BJ (cell line): ENCODE measurements at places on chromosomes 6 and 20.

GRCh38 chr6:84653027-84653551, 111.3 kb downstream of the TBX18 start:
- DNase-seq = no peak

DNA sequence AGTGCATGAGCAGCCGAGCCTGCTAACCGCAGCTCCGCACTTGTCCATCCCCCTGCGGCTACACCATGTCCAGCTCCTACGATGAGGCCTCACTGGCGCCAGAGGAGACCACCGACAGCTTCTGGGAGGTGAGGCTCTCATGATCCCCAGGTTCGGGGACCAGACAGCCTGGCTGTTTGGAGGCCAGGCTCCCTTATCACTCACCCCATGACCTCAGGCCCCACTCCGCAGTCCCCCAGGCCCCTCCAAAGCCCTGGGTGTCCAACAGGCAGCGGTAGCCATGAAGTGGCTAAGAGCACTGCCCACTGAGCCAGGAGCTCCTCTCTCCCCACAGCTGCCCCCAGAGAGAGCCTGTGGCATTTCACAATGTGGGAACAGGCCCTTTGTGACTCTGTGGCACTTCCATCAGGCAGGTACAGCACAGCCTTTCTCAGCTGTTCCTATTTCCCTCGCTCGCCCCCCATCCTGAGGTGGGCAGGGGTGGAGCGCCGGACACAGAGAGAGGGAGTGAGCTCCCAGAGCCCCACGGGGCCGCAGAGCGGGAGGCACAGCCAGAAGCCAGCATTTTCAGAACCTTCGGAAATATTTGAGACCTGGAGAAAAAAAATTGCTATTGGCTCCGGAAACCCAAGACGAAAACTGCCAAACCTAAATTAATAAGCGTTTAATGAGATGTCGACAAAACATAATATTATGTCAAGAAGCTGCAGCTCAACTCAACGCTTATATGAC, 29.7 kb downstream of the SPDEF start:
- no peak for DNase-seq

DNA sequence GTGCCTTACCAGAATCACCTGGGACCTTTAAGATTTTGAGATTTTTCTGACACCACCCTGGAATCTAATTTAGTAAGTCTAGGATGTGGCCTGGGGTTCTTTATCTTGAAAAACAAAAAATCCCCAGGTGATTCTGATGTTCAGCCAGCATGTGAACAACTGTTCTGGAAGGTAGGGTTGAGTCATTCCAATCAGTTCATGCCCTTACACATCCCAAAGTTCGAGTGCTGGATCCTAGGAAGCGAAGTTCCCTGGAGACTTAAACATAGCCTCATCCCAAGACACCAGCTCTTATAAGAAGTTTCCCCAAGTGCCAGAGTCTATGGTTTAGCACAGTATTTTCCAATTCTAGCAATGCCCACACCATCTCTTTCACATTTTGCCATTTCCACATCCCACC, 6.3 kb upstream of the TSHZ2 start:
- DNase-seq = no peak

DNA sequence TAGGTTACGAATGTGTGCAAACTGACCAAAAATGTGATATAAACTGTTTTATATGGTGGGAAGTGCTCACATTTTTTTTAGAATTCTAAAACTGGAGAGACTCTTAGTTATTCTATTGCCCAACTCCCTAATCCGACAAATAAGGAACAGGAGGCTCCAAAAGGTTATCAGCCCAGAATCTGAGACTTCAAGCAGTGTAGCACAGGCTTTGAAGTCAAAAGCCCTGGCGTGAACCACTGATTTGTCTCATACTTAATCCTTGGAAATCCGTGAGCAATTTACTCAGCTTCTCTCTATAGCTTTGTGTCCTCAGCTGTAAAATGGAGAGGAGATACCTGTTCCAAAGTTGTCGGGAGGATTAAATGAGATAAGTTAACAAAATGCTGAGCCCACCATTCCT, 368.8 kb upstream of the SASH1 start:
- DNase-seq = no peak

- DNase-seq = no peak
Observed at GRCh38 chr6:169177516-169178166, 76.0 kb downstream of the THBS2 start.
